Stimulated activated CD4-positive, alpha-beta T cell treated with anti-CD3 and anti-CD28 coated beads, Interleukin-1b, Interleukin-23, amount 100 ng/mL, for 1 hour (primary cell): ENCODE measurements at places on chromosomes 11 and 22.

DNA sequence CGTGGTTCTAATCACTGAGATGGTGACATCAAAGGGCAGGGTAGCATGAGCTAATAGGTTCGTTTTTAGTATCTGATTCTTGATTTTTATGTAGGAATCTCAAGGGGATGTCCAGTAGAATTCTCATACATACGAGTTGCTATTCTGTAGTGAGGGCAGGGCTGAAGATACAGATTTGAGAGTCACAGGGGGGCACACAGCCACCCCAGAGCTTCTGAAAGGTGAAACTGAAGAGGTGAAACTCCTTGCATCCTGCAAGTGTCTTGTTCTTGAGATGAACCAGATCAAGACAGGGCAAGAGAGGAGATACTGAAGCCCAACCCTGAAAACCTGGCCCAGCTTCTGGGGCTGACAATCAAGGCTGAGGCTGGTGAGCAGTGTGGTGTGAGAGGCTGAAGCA is 35.6 kb upstream of the TMEM123 start:
- no peak for DNase-seq

- DNase-seq = no peak
Observed at GRCh38 chr11:6481924-6482275, 599 bp downstream of the TIMM10B start.

DNA sequence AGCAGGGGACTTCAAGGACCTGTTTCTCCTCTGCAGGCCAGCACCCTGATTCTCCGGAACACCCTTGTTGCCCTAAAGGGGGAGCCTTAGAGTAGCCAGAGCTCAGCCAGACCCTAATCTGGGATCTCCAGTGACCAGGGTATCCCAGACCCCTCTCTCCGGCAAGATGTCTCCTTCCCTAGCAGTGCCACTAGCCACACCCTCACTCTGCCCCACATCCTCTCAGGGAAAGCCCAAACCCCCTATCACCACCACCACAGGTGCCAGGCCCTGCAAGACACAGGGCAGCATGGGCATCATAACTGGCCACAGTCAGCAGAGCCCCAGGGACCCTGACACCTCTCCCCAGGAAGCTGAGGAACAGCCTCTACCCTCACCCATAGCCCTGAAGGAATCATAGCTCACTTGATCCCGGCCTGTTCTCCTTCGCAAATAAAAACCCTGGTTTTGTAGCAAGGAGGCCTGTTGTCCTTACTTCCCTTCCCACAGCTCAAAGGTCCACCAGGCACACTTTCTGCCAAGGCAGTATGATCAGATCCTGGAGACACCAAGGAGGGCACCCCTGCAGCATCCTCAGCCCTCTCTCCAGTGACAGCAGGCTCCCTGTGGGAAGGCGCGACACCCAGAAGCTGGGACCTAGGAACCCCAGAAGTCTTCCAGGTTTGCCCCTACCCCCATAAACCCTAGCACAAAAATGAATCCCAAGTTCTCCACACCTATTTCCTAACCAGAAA is 4.6 kb downstream of the CFL1 start:
- DNase-seq = no peak

DNA sequence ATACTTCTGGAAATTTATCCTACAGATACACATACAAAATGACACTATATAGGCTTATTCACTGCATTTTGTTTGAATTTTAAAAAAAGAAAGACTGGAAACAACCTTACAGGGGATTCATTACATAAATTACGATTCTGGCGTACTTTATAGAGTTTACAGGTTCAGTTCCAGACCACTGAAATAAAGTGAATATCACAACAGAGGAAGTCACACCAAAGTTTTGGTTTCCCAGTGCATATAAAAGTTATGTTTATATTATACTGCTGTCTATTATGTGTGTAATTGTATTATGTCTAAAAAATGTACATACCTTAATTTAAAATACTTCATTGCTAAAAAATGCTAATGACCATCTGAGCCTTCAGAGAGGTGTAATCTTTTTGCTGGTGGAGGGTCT is 62.0 kb downstream of the EMSY start:
- no peak for DNase-seq

- DNase-seq = peak; percentile 71
Observed at GRCh38 chr11:35082321-35083180, 56.4 kb upstream of the CD44 start.

- DNase-seq = no peak
Observed at GRCh38 chr11:118001494-118001971, 15.3 kb downstream of the IL10RA start.

- no peak for DNase-seq
Observed at GRCh38 chr11:45412051-45412471, 125.9 kb upstream of the SYT13 start.

DNA sequence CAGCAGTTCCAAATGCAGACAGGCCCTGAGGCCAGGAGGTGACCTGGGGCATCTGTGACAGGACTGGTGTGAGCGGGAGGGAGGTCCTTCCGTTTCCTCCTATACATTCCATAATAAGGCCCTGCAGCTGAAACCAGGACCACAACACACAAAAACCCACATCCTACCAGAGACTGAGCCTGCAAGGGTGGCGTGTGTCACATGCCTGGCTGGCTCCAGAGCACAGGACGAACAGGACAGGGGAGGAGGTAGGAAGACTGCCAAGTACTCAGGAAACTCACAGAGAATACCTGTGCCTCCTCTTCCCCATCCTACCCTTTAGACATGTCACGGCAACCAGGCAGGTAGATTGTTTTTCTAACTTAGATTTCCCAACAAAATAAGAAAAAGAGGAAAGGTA is 103.9 kb downstream of the ARL14EP start:
- no peak for DNase-seq

- DNase-seq = no peak
Observed at GRCh38 chr11:21588754-21589153, 604.1 kb upstream of the ANO5 start.

DNA sequence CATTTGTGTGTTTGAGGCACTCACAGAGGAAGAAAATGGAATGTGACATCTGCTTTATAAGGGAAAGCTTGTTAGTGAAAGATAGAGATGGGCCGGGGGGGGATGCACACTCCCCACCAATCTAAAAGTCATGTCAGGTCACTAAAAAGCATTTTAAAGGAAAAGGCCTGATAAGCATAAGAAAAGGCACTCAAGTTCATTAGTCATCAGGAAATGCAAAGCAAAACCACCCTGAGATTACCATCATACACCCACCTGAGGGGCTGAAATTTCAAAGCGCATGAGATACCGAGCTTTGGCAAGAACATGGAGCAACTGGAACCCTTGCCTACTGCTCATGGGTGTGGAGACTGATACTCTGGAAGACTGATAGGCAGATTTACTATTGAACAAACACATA is 77.9 kb upstream of the ANO1 start:
- no peak for DNase-seq

DNA sequence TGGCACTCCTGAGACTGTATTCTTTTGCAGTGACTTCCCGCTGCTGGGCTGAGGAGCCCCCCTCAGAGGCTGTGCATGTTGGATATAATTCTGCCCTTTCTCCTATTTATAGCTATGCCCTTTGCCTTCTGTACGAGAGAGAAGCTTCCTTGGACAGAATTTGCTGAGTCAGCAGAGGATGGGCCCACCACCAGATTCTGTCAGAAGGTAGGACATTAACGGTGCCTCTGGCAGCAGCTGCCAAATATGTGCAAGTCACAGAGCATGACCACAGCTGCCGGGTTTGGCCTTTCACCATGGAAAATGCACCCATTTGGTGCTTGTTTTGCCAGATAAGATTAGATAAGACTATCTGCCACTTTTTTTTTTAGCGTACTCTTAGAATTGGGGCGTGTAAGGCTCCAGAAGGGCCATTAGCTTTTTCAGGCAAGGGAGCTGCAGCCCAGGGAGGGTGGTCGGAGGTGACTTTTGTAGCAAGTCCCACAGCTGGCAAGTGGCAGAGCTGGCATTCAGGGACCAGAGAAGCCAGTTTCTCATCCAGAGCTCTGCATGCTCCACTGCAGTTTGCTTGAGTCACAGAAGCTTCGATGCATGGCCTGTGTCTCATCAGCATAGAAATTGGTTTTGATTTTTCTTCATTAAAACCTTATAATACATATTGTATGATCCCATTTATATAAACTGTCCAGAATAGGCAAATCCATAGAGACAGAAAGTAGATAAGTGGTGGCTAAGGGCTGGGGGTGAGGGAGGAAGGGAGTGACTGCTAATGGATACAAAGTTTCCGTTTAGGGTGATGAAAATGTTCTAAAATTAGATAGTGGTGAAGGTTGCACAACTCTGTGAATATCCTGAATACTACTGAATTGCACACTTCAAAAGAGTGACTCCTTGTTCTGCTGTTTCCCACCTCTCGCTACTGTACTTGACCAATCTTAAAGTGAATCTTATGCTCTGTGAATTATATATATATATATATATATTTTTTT is 15.8 kb downstream of the UPB1 start:
- no peak for DNase-seq

DNA sequence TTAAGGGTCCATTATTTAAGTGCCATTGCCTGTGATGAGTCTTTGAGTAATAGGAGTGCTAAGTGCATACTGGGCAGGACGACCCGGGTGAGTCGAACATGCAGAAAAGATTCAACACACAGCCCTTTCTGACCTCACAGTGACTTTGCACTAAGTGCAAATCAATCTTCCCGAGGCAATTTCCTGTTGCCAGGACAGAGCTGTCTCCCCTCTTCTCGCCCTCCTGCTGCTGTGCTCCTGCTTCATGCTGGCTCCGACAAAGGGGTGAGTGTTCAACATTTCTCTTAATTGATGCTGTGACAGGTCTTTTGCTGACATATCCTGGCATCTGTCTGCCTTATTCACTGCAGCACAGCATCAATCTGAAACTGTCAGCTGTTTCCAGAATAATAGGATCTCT is 42.0 kb downstream of the MCHR1 start:
- no peak for DNase-seq

- DNase-seq = no peak
Observed at GRCh38 chr11:122516686-122517085, 138.8 kb upstream of the UBASH3B start.

- DNase-seq = no peak
Observed at GRCh38 chr22:28855355-28856094, 27.8 kb upstream of the ZNRF3 start.
